CD8-positive, alpha-beta memory T cell (primary cell): ENCODE measurements at places on chromosomes 11 and 22. TPM values are rescaled to one million over a fixed set of nuclear protein-coding genes. Genes with fewer than 3 reads are reported as not detected.

- DNase-seq, result no peak
Observed at GRCh38 chr11:113947994-113948393, 26.9 kb upstream of the HTR3A start.

- DNase-seq, result no peak
Observed at GRCh38 chr11:2308713-2309112, 6.9 kb downstream of the TSPAN32 start.

GRCh38 chr11:12291313-12291712 lies 86.1 kb upstream of the PARVA start:
- DNase-seq, result no peak

Gene ABCC8
- not detected for total RNA-seq

GRCh38 chr11:65482306-65482850 lies 16.5 kb upstream of the MALAT1 start:
- no peak for DNase-seq

Gene PDE2A
- total RNA-seq, result 0.55 TPM

DNA sequence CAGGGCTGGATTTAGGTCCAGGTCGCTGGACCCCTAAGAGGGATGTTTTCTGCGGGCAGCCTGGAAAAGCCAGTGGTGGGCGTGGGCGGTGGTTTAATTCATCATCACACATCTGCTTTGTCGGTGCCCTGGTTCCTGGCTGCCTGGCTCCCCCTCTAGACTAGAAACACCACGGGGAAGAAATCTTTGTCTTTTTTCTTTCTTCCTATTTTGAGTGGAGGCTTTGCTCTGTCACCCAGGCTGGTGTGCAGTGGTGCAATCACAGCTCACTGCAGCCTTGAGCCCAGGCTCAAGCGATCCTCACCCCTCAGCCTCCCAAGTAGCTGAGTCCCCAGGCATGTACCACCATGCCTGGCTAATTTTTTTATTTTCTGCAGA lies 86.6 kb upstream of the LINC01488 start:
- DNase-seq, result no peak

- DNase-seq, result no peak
Observed at GRCh38 chr11:43200031-43200430, 111.8 kb upstream of the API5 start.

GRCh38 chr11:68914761-68915160 lies 11.1 kb downstream of the IGHMBP2 start:
- DNase-seq, result no peak

- DNase-seq, result no peak
Observed at GRCh38 chr11:126392633-126393013, 37.1 kb downstream of the ST3GAL4 start.

Gene FJX1
- 0.26 TPM for total RNA-seq

Gene SYT12
- not detected for total RNA-seq
